Heart left ventricle (tissue), 16 donors: ENCODE measurements at places on chromosomes 5 and 9. TPM values are rescaled to one million over a fixed set of nuclear protein-coding genes. Genes with fewer than 3 reads are reported as not detected.

DNA sequence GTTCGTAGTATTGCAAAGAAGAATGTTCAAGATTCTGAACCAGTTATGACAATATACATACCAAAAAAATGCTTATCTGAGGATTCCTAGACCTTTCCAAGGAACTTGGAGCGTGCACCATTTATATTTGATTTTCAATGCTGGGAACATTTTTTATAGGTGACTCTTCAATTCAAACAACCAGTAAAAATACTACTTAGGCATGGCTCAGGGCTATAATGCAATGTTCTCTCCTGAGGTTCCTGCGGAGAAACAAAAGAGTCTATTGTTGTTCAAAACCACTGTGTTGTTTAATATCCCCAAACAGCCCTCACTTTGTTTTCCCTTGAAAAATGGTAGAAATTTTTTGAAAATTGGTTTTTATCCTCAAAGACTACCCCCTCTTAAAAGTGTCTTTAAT is 335.7 kb upstream of the IZUMO3 start:
- no peak for DNase-seq

DNA sequence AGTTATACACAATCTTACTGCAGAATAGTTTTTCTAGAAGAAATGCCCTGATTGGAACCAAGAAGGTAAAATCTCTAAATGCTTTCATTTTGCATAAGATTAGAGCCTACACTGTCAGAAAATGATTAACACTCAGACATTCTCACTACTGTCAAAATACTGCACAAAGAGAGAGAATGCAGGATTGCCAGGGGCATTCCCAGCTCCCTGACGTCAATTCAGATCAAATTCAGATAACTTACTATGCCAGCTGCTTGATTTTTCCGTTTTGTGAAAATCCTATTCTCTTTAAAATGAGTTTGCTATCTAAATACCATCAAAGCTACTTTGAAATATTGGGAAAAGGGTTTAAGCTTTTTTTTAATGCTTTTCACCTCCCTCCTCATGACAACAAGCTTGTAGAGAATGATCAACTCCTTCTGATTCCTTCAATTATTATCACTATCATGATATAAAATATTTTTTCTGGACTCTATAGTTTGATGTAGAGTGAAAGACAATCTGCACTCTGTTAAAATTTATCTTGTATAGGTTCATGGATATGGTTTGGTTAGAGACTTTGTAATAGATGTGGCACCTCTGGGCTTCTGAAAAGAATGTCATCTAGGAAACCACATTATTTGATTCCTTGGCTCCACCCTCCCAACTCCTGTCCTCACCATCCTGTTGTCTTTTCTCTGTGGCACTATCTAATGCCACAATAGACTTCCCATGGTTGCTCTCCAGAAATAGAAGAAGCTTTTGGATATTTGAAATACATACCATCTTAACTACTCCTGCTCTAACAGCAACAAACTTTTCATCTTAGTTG is 407.7 kb downstream of the PDE4D start:
- DNase-seq, result no peak

GRCh38 chr9:136610426-136610825 is 52.3 kb upstream of the EGFL7 start:
- no peak for DNase-seq

DNA sequence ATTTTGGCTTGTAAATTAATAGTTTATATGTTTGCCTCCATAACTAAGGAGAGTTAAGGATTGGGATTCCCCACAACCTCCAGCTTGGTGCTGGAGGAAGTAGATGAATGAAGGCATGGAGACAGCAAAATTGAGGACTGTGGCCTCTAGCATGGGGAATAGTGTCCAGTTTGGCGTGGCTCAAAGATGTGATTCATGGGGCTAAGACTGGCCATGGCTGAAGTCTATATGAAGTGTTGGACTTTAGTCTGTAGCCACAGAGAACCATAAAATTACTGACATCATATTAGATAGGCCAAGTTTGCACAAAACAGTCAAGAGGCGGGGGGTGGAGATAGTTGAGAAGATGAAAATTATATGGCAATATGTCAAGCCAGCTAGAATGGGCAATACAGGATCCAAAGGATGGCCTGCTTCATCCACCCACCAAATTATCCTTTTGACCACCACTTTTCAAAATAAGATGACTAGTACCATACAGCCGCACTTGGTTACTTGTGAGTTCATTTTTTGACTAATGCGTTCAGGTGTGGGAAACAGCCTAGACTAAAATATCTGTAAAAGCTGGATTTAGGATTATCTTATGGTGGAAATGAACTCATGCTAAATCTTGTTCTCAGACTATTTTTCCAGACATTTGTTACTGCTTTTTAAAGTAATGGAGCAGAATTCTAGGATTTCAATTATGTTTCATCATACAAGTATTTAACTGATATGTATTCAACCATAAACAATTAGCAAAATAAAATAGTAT is 40.2 kb downstream of the ZNF474 start:
- DNase-seq, result no peak

DNA sequence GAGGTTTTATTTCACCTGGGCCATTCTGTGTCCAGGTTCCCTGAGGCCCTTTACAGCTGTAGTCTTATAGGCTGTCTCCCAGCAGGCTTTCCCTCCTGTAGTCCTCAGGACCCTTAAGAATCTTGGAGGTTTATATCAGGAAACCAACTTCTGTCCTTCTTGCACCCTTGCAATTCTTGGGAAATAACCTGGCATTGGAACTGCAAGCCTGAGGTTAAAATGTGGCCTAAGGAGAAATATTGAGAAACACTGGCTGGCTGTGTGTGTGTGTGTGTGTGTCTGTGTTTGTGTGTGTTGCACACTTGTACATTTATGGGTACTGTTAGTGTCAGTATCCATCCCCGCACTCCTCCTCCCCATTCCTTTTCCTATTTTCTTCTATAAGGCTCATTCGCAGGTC is 168.9 kb downstream of the PAPPA start:
- no peak for DNase-seq

Gene NEUROG1
- total RNA-seq, result not detected

DNA sequence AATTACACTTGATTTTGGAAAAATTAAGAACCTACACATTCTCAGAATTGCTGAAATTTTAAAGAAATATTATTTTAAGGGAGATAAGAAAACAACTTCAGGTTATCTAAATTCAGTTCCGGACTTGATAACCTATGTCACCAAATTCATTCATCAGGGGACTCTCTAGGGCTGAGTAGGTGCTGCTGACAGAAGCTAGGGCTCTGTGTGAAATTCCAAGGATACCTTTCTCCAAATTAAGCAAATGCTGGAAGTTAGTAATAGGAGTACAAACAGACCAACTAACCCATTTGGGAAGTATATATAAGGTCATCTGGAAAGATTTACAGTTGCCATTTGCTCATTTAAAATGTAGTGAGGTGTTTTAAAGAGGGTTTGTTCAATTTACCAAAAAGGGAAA is 84.3 kb downstream of the SMIM23 start:
- DNase-seq, result no peak
